ENCODE measurements at places on chromosomes 1 and 21.

- DNase-seq: no peak
Measured at GRCh38 chr1:182681568-182681912, 2.8 kb downstream of the RGS8 start.

DNA sequence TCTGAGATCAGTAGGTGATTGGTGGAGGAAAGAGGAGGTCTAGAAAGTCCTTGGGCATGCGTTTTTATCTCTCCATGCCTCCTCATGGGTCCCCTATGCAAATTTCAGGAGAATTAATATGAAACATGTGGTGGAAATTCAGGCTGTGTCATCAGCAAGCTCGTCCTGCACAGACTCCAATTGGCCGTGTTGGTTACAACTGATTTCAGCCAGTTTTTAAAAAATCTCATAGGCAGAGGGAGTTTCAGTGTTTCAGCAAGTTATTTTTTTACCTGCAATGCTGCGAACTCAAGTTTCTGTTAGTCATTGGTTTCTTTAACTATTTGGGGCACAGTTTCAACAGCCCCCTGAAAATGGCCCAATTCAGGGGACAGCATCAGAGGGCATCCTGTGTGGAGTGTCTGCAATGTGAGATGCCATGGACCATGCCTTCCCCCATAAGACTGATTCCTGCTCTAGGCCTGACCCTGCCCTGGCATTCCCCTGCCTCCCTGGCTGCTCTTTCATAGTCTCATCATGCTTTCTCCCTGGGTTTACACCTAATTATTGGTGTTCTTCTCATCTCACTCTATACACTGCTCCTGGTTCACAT lies 59.9 kb downstream of the C1orf198 start:
- no peak for DNase-seq

GRCh38 chr1:109104364-109105151 lies 9.4 kb upstream of the ELAPOR1 start:
- DNase-seq: no peak

GRCh38 chr1:155207806-155208540 lies at the start of gene THBS3:
THBS3 (minus strand) TSS chr1:155207897; CDS start chr1:155207876, 21 bp downstream.
- peak; percentile 57 for DNase-seq

- DNase-seq: peak; percentile 30
Measured at GRCh38 chr1:9196129-9197040, 38.2 kb upstream of the H6PD start.

GRCh38 chr1:44031252-44032169 lies at the start of gene SLC6A9:
SLC6A9 (minus strand) TSS chr1:44031462; CDS start chr1:44024277, 7,185 bp downstream.
- DNase-seq: no peak

DNA sequence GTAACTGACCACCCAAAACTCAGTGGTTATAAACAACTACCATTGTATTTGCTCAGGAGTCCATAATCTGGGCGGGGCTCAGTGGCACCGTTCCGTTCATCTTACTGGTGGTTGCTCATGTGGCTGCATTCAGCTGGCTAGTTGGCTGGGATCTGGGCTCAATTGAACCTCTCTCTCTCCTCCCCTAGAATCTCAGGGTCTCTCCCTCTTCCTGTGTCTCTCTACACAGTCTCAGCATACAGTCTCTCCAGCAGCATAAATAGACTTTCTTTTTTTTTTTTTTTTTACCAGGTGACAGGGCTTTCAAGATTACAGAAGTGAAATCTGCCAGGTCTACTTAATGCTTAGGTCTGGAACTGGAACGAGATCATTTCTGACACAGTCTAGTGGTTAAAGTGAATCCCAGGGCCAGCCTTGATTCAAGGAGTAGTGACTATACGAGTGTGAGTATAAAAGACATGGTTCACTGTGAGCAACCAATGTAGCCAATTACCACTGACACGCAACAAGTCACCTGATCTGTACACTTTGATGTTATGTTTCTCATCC lies 193.7 kb upstream of the ESRRG start:
- DNase-seq: no peak

GRCh38 chr1:164272156-164272555 lies 286.8 kb upstream of the PBX1 start:
- DNase-seq: peak; percentile 1

Data from COR-L47 (cell line).